ENCODE measurements at places on chromosomes 3 and 15.
A peak's percentile ranks its signal among the peaks of the same experiment; 100 is the strongest.

- no peak for DNase-seq
These were observed 80.0 kb downstream of the SHOX2 start for GRCh38 chr3:158026236-158026635.

DNA sequence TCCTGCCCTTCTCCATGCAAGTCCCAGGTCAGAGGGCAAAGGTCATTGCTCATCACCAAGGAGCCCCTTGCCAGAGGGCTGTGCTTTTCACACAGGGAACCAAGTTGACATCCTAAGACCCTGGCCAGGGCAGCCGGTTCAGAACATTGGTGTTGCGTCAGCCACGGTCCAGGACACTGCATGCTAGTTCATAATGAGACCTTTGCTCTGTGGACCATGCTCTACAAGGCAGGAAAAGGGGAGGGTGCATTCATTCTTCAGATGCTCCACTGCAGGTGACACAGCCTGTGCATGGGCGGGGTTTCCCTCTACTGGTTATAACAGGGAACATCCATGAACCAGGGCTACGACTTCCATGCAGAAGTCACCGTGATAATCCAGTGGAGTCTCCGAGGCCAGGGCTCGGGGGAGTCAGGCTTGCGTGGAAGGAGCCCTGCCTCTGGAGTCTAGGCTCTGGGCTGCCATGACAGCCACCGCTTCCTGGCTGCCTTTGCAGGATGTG is 81.6 kb downstream of the OCA2 start:
- no peak for DNase-seq

DNA sequence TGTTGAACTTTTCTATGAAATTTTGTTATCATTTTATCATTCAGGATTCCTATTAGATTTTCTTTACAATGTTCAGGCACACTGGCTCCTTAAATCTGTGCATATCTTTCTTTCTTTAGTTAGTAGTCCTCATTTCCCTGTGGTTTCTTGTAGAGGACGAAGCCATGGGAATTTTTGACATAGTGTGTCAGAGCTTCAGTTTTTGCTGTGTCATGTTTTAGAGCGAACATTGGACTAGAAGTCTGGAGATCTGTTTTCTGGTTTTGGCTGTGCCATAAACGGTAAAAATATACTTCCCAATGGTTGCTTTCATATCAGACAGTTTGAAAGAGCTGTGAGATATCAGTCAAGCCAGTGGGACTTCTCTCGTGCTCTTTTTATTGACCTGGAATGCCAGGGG is 105.2 kb downstream of the CHCHD4 start:
- DNase-seq, result no peak

GRCh38 chr3:50154476-50154839 is 666 bp upstream of the SEMA3F start:
- DNase-seq, result no peak

- DNase-seq, result no peak
These were observed 43.0 kb downstream of the GASK1A start for GRCh38 chr3:43022121-43022520.

- DNase-seq, result no peak
These were observed 35.5 kb downstream of the NR2F2 start for GRCh38 chr15:96365781-96366525.

DNA sequence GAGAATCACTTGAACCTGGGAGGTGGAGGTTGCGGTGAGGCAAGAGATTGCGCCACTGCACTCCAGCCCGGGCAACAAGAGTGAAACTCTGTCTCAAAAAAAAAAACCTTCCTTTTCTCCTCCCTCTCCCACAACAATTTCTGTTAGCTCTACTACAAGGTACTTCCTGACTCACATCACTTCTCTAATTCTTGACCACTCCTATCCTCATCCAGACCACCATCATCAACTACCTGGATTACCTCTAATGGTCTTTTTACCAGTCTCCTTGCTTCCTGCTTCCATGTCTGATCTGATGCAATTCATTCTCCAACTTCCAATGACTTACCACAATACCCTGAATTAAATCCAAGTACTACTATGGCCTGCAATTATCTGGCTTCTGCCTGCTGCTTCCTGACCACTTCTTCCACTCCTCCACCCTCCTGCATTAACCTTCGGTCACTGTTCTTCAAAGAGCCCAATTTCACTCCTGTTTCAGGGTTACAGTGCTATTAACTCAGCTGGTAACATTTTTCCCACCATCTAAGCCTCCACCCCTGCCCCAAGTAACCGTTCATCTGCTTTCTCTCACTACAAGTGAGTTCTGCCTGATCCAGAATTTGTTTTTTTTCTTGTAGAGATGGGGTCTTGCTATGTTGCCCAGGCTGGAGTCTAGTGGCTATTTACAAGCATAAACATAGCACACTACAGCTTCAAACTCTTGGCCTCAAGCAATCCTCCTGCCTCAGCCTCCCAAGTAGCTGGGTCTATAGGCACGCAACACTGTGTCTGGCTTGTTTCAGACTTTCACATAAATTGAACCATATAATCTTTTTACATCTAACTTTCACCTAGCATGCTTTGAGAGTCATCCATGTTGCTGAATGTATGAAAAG is 27.8 kb downstream of the DCAF1 start:
- peak; percentile 65 for DNase-seq

GRCh38 chr3:122405015-122405414 is 10.8 kb downstream of the WDR5B start:
- no peak for DNase-seq

GRCh38 chr3:17329927-17330326 is 412.5 kb downstream of the TBC1D5 start:
- DNase-seq, result peak; percentile 55

DNA sequence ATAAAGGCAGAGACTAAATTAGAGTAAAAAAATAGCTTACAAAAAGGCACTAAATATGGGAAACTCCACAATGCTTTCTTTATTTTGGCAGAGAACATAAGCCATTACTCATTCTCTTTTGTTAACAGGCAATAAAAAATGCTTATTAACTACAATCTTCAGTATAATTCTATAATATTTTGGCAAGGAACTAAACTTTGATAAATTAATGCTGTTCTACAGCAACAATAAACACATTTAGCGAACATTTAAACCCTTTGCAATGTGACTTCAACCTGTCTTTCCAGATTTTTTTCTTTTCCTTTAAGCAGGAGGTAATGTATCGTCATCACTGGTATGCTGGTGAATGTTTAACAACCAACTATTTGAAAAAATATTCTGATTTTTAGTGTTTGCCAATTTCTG is 42.2 kb upstream of the POU1F1 start:
- DNase-seq, result no peak

Measured in MV-4-11 (cell line).